ENCODE measurements at places on chromosomes 12 and 14.
A peak's percentile ranks its signal among the peaks of the same experiment; 100 is the strongest.

DNA sequence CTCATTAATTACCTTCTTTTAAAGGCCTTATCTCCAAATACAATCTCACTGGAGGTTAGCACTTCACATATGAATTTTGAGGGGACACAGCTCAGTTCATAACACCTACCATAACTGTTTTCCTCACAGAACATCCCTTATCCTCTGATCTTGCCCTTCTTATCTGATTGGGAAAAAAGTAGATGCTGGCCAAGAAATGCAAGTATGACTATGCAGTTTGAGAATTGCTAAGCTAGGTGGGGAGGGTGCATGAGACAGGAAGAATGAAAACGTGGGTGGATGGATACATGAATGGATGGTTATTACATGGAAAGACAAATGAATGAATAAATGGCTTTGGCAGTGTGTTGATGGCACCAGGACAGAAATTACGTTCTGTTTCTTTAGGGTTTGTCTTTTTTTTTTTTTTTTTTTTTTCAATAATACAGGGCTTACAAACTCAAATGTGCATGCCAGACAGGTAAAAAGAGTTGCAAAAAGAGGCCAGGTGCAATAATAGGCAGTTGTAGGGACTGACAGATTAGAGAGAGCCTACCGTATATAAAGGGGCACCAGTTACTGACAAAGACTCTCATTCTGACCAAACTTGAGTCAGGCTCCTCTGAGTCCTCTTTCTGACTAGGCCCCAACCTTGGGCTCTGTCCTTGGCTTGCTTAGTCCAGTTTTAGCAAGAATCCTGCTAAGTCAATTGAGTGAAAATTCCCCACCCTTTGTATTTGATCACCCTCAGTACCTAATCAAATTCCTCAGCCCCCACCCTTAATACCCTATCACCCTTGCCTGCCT, 304.9 kb downstream of the ZFP36L1 start:
- H3K36me3 ChIP-seq, result no peaks in the 10 kb centered on the region
- no peak overlapping the region for H3K4me3 ChIP-seq
- peaks cover 18% of the 10 kb centered on the region for H3K4me1 ChIP-seq
- no peak for DNase-seq
- H3K27me3 ChIP-seq, result no peaks in the 10 kb centered on the region
- no peak overlapping the region for H3K27ac ChIP-seq

GRCh38 chr12:117662620-117663395, 301.4 kb upstream of the NOS1 start:
- H3K36me3 ChIP-seq, result no peaks in the 10 kb centered on the region
- H3K27ac ChIP-seq, result no peak overlapping the region
- DNase-seq, result no peak

DNA sequence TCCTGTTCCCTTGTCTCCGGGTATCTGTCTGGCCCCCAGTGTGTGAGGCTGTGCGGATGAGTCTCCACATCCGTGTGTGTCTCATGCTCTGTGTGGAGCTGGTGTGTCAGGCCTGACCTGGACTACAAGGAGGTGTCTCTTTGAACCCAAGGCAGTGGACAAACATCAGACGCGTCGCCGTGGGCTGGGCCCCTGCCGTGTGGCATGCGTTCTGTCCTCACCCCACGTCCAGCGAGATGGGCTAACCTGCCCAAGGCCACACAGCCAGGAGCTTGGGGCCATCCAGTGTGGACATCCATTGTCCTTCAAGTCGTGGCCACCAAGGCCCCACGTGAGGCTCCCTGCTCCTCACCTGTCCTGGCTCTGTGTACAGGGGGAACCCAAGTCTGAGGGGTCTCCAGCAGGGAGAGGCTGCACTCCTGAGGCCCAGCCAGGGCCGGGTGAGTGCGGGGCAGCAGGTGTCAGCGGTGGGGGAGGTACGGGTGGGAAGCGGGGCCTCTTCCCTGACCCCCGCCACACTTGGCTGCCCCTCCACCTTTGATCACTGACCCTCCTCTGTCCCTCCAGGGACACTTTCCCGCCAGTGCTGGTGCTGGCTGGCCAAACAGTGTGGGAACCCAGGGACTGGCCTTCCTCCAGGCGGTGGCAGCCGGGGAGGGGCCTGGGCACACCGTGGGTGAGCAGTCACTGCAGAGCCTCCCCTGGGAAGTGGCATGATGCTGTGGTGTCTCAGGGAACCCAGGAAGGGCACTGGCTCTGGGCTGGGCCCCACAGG, 48.5 kb downstream of the CYP46A1 start:
- H3K27ac ChIP-seq, result no peak overlapping the region
- H3K27me3 ChIP-seq, result peaks cover 15% of the 10 kb centered on the region
- H3K36me3 ChIP-seq, result no peaks in the 10 kb centered on the region
- no peaks in the 10 kb centered on the region for H3K4me1 ChIP-seq
- no peak overlapping the region for H3K4me3 ChIP-seq

DNA sequence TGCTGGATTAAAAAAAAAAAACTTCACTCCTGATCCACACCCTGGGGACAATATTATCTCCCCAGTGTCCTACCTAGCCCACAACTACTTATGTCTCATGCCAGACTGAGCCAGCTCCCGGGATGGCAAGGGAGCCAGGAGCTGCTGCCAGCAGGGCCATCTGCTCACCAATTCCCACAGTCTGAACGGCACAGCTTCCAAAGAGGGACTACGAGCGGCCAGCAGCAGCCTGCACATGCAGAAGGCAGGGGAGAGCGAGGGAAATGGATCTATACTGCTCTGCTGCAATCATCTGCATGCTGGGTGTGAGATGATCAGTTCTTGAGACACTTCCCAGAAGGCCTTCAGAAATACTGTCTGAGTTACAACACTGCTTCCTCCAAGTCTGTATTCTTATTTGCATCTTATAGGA, 11.1 kb downstream of the SSH1 start:
- no peaks in the 10 kb centered on the region for H3K4me1 ChIP-seq
- H3K27ac ChIP-seq, result no peak overlapping the region
- no peak for DNase-seq
- no peak overlapping the region for H3K4me3 ChIP-seq
- H3K27me3 ChIP-seq, result no peaks in the 10 kb centered on the region
- H3K36me3 ChIP-seq, result peaks cover 26% of the 10 kb centered on the region

DNA sequence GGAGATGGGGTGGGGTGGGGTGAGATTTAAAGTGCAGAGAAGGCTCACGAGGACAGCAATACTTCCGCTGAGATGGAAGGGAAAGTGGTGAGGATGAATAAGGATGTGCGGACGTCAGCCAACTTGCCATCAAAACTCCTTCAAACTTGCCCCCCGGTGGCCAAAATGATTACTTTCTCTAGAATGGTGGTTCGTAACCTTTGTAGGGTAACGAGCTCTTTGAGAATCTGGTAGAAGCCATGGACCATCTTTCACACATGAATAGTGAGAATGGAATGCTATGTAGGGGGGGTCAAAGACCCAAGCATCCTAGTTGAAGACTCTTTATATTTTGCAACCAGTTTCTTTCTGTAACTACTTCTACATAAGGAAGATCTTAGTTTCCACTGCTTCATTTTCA, 245.9 kb upstream of the DDHD1 start:
- no peaks in the 10 kb centered on the region for H3K36me3 ChIP-seq
- no peak overlapping the region for H3K4me3 ChIP-seq
- no peaks in the 10 kb centered on the region for H3K4me1 ChIP-seq
- no peak overlapping the region for H3K27ac ChIP-seq
- no peak for DNase-seq

GRCh38 chr14:23183479-23183878, at the start of gene SLC7A8:
SLC7A8 (minus strand) TSS chr14:23183660; CDS start chr14:23182914, 746 bp downstream.
- H3K36me3 ChIP-seq, result no peaks in the 10 kb centered on the region
- peaks cover 5% of the 10 kb centered on the region for H3K27me3 ChIP-seq
- H3K4me3 ChIP-seq, result peak within 1 kb of the TSS; percentile 66
- H3K27ac ChIP-seq, result no peak within 1 kb of the TSS
- H3K4me1 ChIP-seq, result peaks cover 6% of the 10 kb centered on the region

DNA sequence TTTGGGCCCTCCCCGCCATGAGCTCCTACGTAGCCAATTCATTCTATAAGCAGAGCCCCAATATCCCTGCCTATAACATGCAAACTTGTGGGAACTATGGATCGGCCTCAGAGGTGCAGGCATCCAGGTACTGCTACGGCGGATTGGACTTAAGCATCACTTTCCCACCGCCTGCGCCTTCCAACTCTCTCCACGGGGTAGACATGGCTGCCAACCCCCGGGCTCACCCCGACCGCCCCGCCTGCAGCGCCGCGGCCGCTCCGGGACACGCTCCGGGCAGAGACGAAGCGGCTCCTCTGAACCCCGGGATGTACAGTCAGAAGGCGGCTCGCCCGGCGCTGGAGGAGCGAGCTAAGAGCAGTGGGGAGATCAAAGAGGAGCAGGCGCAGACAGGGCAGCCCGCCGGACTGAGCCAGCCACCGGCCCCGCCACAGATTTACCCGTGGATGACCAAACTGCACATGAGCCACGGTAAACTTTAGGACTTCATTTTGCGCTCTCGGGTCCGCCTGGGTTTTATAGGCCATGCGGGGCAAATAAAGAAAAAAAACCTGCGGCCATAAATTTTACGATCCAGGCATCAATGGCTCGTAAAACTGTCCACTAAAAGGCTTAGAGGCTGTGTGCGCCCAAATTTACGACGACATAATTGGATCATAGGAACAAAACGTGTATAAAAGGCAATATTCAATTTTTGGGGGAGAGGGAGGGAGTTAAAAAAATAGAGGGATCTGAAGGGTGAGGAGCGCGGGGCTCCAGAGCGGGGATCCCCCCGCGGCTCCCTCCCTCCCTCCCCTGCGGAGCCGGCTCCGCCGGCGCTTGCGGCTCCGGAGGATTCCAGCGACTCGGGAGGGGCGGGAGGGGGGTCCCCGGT, 493 bp downstream of the HOXC5 start:
- H3K4me1 ChIP-seq, result peaks cover 20% of the 10 kb centered on the region
- H3K27me3 ChIP-seq, result peaks cover 83% of the 10 kb centered on the region
- no peak for DNase-seq
- no peak overlapping the region for H3K4me3 ChIP-seq
- H3K27ac ChIP-seq, result no peak overlapping the region

DNA sequence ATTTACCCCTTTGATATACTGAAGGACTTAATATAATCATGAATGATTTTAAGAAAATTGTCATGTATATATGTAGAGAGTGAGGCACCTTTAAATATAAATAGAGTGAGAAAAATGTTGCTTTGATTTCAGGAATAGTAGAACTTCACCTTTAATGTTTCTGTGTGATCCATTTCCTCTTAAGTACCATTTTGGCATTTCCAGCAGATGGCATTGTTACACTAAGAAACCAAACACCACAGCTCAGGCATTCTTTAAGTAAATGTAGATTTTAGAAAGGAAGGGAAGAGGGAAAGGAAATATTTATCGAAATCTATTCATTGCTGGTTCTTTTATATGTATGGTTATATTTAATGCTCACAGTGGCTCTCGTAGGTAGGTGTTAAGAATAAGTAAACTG, 556.7 kb upstream of the FBXO33 start:
- H3K27ac ChIP-seq, result no peak overlapping the region
- H3K4me1 ChIP-seq, result no peaks in the 10 kb centered on the region
- H3K4me3 ChIP-seq, result no peak overlapping the region
- no peak for DNase-seq

GRCh38 chr14:76946753-76947077, 81.8 kb downstream of the IRF2BPL start:
- no peaks in the 10 kb centered on the region for H3K36me3 ChIP-seq
- peaks cover 12% of the 10 kb centered on the region for H3K4me1 ChIP-seq
- H3K27me3 ChIP-seq, result no peaks in the 10 kb centered on the region

DNA sequence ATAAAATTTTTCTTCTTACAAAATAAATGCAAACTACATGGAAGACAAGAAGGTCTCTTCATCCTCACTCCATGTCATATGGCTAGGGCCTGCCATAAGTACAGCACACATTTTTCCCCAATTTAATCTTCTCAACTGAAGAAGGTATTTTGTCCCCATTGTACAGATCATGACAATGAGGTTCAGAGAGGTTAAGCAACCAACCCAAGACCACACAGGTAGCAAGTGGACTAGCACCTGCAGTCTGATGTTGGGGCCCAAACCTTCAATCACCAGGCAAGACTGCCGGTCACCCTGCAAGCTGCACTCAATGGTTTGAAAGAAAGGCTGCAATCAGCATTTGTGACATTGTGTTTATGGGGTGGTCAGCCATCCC, 6.5 kb upstream of the MEG3 start:
- no peaks in the 10 kb centered on the region for H3K4me1 ChIP-seq
- DNase-seq, result no peak
- H3K4me3 ChIP-seq, result no peak overlapping the region
- H3K27ac ChIP-seq, result no peak overlapping the region
- no peaks in the 10 kb centered on the region for H3K36me3 ChIP-seq

- H3K4me3 ChIP-seq, result no peak overlapping the region
- no peaks in the 10 kb centered on the region for H3K4me1 ChIP-seq
- no peak for DNase-seq
- no peak overlapping the region for H3K27ac ChIP-seq
- H3K27me3 ChIP-seq, result no peaks in the 10 kb centered on the region
These were observed 457.1 kb downstream of the GLT1D1 start for GRCh38 chr12:129310346-129310745.

GRCh38 chr12:69679119-69679518, 20.0 kb downstream of the BEST3 start:
- H3K4me3 ChIP-seq, result no peak overlapping the region
- H3K36me3 ChIP-seq, result no peaks in the 10 kb centered on the region
- no peaks in the 10 kb centered on the region for H3K27me3 ChIP-seq
- no peaks in the 10 kb centered on the region for H3K4me1 ChIP-seq
- DNase-seq, result no peak
